ENCODE measurements at places on chromosomes 1 and 21. TPM values are rescaled to one million over a fixed set of nuclear protein-coding genes. Genes with fewer than 3 reads are reported as not detected.

- DNase-seq, result no peak
Observed at GRCh38 chr1:19436716-19437476, 48.4 kb downstream of the CAPZB start.

- no peak for DNase-seq
Observed at GRCh38 chr1:41430582-41430981, 53.9 kb downstream of the EDN2 start.

- no peak for DNase-seq
Observed at GRCh38 chr21:32786826-32787225, 15.3 kb upstream of the PAXBP1 start.

DNA sequence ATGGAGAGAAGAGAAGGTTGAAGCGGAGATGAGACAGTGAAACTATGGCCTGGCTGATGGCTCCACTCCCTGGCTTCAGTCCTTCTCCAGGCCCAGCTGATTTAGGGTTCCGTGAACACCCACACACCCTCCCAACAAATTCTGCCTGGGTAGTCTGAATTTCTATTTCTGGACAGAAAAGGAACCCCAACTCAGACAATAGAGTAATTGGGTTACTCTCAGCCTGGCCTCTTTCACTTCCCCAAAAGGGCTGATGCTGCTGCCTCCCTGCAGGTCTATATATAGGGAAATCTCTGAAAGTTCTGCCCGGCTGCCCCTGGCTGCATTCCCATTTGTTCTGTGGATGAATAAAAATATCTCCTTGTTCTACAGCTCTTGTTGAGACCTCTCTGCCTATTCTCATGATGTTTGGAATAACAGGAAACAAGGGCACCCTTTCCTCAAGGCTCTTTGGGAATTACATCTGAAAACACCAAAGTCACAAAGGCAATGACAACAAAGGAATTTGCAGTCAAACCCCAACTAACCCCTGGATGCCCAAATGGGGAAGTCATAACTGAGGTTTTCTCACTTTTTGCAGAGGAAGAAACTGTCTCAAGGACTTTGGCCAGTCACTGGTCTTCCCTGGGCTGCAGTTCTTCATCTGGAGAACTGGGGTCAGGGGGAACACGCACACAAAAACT is 11.4 kb upstream of the ZSCAN20 start:
- DNase-seq, result no peak

- no peak for DNase-seq
Observed at GRCh38 chr1:181763736-181764135, 280.4 kb downstream of the CACNA1E start.

- no peak for DNase-seq
Observed at GRCh38 chr1:86912281-86912900, 1.5 kb downstream of the SELENOF start.

Gene GBP6
- polyA plus RNA-seq, result 0.05 TPM

Gene SLC37A1
- polyA plus RNA-seq, result 7.1 TPM

Gene LINGO4
- polyA plus RNA-seq, result not detected

Gene OR2L5
- not detected for polyA plus RNA-seq
